ENCODE measurements at places on chromosomes 7 and 10.

- no peak for DNase-seq
These were observed 6.2 kb upstream of the COL1A2 start for GRCh38 chr7:94388540-94388939.

DNA sequence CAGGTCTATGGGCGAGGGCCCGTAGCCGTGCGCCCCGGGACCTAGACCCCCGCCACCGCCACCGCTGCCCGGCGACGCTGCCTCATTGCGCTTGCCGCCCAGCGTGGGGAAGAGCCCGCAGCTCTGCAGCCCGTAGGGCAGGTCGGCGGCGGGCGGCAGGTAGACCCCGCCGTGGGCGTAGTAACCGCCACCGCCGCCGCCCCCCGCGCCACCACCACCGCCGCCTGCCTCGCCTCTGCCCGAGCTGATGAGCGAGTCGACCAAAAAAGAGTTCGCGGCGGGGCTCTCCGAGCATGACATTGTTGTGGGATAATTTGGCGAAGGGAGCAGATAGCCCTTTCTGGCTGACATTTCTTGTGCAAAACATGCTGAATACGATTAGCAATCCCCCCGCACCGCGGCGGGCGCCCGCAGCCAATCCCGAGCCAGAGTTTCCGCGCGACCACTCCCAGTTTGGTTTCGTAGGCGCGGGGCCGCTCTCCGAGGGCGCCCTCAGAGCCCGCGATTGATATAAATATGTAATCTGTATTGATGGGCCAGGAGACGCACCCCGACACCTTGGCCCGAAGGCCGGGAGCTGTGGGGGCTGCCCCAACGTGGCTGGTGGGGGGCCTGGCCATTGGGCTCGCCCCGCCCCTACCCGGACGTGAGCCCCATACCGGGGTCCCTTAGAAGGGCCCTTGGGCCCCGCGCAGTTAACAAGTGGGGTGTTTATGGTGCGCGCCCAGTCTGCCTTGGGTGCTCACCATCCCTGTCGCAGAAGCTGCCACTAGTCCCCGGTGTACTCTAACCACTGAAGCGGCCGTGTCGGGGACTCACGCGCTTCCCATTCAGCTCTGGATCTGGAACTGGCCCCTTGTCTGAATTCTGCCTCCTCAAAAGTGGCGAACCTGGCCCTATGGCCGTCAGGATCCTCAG lies at the start of gene HOXA10:
Gene HOXA10 (minus strand): TSS at position 365 of the 918 bp plus-strand sequence. CDS start 14 bp downstream, at position 351.
- DNase-seq, result no peak

DNA sequence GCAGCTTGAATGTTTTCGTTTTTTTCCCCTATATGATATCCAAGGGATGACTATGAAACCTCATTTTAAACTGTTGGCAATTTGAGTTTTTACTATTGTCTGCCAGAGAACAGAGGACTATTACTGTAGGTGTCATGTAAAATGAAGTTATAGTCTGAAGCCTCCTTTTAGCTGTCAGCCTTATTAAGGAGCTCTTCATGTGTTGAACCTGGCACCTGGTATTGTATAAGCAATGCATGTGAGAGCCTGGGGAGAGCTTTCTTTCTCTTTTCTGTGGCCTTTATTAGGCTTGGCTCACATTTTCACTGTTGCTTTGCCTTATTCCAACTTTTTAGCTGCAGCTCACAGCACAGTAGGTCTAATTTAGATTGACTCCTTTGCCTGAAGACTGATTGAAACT lies 119.1 kb upstream of the FOXP2 start:
- DNase-seq, result no peak

GRCh38 chr7:27245124-27245797 lies 2.7 kb downstream of the EVX1 start:
- DNase-seq, result no peak

DNA sequence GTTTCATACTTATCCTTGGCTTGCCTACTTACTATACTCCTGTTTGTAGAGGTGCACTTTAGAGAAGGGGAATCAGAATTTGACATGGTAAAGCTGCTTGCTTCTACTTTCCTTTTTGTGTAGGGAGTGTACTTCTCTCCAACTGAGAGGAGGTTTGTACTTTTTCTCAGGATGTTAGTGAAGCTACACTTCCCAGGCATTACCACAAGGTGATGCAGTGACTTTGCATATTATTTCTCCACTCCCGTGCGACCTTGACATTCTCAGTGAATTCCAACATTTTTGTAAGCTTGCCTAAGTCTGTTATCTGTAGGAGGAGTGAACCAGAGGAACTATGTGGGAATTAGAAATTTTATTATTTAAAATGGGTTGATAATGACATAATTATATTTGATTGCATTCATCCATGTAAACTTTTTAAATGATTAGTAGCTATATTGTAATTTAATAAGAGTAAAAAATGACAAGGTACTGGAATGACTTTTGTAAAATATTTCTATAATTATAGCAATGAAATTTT lies 5.2 kb downstream of the TAX1BP1 start:
- DNase-seq, result no peak

DNA sequence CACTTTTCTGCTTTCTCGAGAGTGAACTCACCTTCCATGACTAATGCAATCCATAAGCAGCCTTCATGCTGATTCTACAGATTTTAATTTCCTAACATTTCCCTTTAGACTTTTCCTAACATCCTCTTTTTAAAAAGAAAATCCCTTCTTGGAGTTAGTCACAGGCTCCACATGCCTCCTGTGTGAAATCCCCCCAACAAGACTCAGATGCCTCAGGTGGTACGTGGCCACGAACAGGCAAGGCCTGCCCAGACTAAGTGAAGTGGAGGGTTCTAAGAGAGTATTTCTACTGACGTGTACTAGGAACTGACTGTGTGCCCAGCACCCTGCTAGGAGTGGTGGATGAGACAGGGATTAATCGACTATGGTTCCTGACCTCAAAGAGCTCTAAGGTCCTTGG lies 125.9 kb upstream of the HPS1 start:
- DNase-seq, result no peak

- DNase-seq, result no peak
These were observed 421.5 kb downstream of the LRMDA start for GRCh38 chr10:75852851-75853484.

GRCh38 chr7:105600720-105601550 lies 19.6 kb upstream of the EFCAB10 start:
- no peak for DNase-seq

DNA sequence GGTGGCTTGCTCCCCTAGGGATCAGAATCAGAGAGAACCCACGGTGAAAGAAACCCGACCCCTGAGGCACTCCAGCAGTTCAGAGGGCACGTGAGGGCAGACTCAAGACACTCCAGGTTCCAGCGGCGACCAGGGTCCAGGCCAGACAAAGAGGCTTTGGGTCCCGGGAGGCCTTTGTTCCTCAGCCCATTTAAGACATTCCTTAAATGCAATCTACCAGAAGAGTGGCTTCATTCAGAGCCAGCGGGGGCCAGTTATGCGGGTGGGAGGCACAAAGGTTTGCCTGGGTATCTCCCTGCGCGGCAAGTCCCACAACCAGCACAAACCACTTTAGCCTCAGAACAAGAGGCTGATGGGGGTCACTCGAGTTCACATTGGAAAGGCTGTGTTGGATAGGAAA lies 53.6 kb downstream of the AFAP1L2 start:
- DNase-seq, result no peak

GRCh38 chr10:44466236-44466635 lies 81.3 kb upstream of the CXCL12 start:
- DNase-seq, result no peak

DNA sequence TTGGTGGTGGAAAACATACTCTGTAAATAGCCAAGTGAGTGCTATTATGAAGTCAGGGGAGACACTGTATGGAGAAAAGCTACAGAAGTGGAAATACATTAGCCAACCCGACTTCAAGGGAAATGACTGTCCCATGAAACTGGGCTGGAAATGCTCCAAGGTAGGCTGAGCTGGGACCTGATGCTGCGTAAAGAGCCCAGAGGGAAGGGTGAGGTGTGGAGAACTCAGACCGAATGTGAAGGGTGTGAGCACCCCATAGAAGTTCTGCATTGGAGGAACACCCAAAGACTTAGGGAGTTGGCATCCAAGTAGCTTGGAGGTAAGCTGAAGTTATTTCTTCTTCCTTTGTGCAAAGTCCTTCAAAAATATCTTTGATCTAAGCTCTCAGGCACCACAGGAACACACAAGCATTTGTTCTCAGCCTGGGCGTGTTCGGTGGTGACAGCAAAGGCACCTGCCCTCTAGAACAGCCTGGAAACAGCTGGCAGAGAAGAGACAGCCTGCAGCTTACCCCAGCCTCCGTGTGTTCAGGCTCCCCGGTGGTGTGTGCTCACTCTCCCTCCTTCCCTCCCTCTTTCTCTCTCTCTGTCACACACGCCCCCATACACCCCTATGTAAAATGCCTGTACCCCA lies 19.1 kb upstream of the GJD4 start:
- no peak for DNase-seq

DNA sequence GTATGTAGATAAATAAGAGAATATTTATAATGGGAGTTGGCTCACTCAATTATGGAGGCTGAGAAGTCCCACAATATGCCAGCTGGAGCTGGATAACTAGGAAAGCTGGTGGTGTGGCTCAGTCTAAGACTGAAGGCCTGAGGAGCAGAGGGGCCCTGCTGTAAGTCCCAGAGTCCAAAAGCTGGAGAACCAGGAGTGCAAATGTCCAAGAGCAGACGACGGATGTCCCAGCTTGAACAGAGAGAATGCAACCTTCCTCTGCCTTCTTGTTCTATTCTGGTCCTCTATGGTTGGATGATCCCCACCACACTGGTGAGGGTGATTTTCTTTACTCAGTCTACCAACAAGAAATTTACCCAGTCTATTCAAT lies 13.2 kb downstream of the IL2RA start:
- no peak for DNase-seq

DNA sequence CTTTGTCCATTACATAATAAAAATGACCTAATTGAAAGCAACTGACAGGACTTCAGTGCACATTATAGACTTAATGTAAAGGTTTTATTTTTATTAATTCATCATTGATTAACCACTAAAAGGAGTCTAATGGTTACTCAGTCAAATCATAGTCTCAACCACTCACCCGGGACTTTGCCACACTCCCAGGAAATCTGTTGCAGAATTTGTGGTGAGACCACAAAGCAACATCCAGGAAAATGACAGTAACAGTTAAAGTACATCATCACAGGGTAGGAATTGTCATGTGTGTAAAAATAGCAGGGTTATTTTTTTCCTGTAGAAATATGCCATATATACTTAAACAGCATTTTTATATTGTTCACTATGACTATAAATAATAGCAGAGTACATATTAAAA lies 6.3 kb upstream of the HGF start:
- no peak for DNase-seq

DNA sequence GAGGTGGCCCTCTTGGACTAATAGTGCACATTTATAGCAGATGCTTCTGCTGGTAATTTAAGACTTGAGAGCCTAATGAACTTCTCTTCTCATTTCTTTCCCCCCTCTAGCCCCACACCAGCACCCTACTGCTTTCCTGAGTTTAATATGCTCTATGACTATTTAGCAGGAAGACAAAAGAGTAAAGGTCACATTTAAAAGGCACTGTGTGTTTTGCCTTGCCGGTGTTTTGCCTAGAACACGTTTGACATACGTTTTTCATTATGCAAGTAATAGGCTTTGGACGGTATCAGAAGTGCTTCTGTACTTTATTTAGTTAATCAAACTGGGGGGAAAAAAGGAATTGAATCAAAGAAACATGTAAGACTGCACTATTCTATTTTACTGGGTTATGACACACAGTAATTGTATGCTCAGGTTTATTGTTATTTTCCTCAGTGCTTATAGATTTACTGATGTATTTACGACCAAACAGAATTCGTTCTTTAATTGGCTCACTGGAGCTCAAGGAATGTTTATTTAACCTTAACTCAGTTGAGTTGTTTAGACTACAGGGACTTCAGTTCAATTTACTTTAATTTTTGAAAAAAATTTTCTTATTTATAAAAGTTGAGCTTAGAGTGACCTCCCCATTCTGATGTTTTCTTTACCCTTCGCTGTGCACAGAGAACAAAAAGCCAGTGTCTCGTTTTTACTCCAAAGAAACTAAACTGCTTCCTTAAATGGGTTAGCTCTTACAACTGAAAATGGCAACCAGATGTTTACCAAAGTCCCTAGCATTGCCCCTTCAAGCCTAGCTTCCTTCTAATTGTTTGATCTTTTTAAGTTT lies 35.4 kb downstream of the CPED1 start:
- no peak for DNase-seq

GRCh38 chr7:24304494-24305095 lies 20.6 kb downstream of the NPY start:
- no peak for DNase-seq

DNA sequence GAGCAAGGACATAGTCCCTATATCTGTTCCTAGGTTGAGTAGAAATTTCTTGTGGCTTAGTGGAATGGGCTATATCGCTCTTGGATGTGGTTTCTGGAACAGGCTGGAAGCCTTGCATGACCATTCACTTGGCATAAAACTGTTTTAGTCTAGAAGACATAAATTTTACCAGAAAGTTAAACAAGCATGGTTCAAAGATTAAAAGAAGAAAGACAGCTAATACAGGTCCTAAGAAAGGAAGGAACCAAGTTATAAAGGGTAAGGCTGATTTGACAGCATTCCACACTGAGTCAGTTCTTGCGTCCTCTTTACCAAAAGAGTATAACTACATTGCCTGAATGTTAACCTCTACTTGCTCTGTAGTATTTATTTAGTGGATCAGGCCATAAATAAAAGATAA lies 724.2 kb downstream of the SORCS1 start:
- DNase-seq, result no peak

DNA sequence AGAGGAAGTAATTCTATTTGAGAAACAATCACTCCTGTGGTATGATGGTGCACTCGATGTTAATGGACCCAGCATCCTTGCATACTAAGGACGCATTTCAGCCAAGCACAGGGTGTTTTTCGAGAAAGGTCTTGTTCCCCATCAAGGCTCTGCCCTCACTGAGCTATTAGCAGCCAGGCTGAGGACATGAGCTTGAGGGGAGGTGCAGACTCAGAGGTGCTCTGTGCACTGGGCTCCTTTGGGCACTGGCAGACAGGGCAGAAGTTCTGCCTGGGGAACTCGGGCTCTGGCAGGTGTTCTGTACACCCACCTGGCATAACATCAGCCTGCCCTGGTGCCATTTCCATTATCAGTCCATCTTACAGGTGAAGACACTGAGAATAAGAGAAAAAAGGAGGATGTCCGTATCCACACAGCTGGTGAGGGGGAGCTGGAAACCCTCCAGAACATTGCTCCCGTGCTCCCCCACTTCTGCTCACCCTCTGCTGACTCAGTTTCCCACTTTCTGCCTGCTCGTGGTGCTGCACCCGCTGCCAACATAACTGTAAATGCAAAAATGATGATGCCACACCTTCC lies 92.7 kb upstream of the RET start:
- DNase-seq, result no peak

DNA sequence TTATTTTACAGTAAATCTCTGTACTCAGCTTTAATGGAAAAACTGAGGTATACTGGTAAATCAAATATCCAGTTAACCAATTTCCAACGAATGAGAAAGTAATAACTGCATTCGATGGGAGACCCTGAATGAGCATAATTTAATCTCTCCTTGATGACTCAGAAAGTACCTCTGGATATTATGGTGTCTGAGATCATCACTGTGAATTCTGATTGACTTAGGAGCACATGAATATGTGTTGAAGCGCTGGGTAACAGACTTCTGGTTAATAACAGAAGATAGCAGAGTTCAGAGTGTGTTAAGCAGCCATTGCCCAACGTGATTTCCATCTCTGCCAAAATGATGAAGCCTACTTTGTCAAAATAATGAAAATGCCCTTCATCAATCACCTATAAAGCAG lies 116.6 kb downstream of the NRP1 start:
- DNase-seq, result no peak
